ENCODE measurements at places on chromosomes 4 and X.

DNA sequence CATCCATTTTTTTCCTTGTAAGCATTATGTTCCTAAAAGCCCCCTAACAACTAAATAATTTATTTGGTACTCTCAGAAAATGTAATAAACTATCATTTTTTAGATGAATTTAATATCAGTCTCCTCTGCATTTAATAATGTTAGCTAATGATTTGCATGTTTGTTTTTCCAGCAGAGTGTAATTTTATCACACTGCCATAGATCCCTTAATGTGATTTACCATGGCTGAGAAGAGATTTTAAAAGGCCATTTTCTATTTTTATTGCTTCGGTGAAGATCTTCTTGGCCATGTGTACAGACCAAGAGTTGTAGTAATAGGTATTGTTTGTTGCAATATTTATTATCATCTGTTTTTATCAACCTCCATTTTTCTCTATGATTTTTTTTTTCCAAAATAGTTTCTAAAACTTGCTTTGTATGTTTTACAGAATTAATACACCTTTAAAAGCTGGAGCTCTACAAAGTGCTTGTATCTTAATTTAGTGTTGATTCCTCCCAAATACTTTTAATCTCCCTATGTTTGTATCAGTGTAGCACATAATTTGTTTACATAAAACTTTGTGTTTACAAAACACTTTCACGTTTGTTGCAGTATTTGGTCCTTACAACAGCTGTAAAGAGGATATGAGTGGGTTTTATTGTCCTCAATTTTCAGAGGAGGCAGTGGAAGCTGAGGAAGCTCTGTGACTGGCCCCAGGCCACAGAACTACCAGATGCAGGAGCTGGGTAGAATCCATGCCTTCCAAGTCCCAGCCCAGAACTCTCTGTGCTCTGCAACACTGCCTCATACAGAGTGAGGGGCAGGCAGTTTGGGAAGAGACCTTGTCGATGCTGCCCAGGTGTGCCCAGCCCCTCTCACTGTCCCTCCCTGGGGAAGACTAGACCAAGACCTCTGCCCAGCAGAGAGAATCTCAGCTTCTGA lies 58.1 kb downstream of the FAM114A1 start:
- no peak for DNase-seq

- no peak for DNase-seq
Observed at GRCh38 chr4:6316461-6317003, 46.9 kb downstream of the WFS1 start.

DNA sequence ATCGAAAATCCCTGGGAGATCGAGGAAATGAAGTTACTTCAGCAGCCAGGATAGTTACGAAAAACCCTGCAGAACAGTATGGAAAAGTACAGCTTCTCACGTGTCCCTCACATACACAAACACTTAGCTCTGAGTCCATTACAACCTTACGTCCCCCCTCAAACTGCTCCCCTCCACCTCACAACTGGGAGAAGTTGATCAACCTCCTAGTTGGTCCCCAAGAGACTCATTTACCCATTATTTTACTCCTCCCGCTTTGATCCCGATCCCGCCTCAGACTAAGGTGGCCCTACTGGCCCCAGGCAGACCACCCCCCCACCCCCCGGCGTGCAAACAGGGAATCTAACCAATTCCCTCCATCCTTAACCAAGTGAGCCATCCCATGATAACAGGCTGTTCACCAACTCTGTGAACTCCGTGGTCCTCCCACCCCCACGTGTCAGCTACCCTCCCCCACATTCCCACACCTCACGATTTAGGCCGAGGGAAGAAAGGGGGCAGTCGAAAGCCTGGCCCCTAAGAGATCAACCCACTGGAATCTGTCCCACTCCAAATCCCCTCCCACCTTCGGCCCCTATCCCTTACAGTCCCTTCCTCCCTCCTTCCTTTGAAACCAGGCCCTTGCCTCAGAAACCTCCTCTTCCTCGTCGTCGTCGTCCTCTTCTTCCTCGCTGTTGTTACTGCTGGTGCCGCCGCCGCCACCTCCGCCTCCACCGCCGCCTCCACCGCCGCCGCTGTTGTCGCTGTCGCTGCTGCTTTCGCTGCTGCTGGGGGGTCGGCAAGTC lies 755 bp downstream of the ANKRD17 start:
- DNase-seq, result no peak

- DNase-seq, result no peak
Observed at GRCh38 chr4:113943863-113944262, 35.6 kb downstream of the ARSJ start.

GRCh38 chrX:136816975-136817374 lies 36.2 kb upstream of the ARHGEF6 start:
- no peak for DNase-seq

DNA sequence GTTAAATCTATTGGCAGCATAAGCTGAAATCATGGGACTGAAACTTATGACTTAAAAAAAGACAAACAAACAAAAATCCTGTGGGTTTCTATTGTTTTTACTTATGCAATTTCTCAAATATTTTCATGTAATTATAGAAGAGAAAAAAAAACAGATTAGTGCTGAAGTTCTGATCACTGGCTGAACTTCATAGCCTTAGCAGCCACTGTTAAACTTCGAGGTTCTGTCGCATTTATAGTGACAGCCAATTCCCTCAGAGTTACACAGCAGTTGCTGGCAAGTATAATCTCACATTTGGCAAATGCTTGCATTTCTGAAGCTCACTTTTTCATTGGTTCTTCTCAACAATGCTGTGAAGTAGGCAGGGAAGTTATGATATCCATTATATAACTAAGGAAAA lies 748.9 kb upstream of the MAGEB2 start:
- no peak for DNase-seq

- no peak for DNase-seq
Observed at GRCh38 chr4:31968842-31969241, 1248.7 kb downstream of the PCDH7 start.

DNA sequence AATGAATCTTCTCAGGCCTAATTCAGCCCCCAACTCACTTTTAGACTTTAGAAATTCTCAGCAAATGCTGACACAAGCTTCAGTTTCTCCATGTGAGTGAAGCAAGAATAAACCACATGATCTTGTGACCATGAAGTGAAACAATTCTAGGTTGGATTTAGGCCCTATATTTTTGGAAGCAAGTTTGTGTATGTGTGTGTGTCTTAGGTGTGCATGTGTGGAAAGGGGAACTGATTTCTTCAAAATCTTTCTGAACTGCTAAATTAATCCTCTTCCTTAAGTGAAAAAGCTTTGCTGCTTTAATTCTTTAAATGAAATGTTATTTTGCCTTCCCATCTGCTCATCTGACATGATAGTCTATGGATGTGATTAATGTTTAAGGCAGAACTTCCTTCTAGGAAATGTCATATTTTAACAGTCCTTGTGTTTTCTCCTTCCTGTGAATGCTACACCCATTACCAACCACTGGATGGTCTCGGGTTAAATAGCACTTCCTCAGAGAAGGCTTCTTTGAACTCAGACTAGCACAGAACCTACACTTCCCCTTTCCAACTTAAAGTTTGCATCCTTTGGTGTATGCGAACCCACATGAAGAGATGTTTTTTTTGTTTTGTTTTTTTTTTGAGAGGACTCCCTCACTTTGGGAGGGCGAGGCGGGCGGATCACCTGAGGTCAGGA lies 1.2 kb upstream of the TMEM144 start:
- DNase-seq, result no peak

GRCh38 chr4:180680305-180680704 lies 1562.9 kb upstream of the TENM3 start:
- no peak for DNase-seq

- no peak for DNase-seq
Observed at GRCh38 chr4:155134136-155134535, 74.3 kb upstream of the NPY2R start.

Measured in stimulated activated CD4-positive, alpha-beta T cell treated with anti-CD3 and anti-CD28 coated beads, Interleukin-15, amount 100 ng/mL, for 1 hour (primary cell).